Activated T-cell treated with anti-CD3 and anti-CD28 coated beads, Interleukin-2, amount 50 U/mL, for 4 hours (primary cell): ENCODE measurements at places on chromosomes 1 and 21. TPM values are rescaled to one million over a fixed set of nuclear protein-coding genes. Genes with fewer than 3 reads are reported as not detected.

GRCh38 chr1:233459968-233460367 lies 132.4 kb downstream of the MAP3K21 start:
- DNase-seq: no peak

GRCh38 chr1:174800876-174801275 lies 198.9 kb upstream of the CACYBP start:
- DNase-seq: no peak

DNA sequence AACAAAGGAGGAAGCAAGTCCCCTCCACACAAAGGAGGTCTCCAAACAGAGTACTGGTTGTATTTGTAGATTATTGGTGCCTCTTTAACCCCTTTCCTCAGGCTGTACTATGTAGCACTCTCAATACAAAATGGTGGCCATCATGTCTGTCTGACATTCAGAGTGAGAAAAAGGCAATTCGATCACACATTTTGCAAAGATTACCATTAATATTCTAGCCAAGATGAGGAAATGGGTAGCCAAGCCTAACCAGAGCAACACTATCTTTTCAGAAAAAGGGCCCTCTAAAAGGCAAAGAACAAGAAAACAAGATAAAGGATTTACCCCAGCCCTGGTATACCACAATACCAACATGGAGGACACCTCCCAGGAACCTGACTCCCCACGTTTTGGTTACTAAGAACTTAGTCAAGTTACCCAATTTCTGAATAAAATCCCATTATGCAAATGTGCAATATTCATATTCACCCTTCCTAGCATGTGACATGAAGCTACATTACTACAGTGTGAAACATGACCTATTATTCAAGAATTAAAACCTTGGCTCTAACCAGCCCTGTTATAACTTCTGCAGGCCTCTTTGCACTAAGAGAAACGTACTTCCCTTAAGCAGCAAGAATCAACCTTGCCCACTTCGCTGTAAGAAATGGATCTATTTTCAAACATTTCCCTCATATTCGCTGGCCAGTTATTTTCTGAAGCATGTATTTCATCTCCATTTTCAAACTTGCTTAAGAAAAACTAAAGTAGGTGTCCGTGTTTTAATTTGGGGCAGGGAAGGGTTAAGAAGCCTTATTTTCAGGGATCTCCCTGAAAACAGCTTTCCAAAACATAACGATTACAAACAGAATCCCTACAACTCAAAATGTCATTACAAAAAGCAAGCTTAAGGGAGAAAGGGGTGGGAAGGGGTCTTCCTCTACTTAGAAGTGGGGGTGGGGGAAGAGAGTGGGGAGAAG lies 2.1 kb downstream of the KDM5B start:
- no peak for DNase-seq

DNA sequence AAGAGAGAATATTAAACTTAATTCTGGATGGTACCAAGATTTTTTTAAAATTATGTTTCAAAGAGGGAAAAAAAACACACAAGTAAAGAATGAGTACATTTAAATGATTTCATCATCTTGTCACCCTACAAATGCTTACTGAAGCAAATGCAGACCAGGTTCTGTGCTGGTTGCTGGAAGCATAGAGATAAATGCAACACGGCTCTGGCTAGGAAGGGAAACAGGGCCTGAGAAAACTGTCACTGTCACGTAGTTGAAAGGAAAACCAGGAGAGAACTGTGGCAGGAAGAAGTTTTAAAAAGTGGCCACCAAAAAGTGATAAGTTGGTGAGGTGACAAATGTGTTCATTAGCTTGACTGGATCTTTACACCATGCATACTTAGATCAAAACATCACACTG lies 336.9 kb upstream of the NFIA start:
- no peak for DNase-seq

GRCh38 chr1:38068980-38069340 lies 22.4 kb upstream of the POU3F1 start:
- no peak for DNase-seq

- no peak for DNase-seq
Observed at GRCh38 chr1:14094611-14095400, 394.8 kb downstream of the PRDM2 start.

GRCh38 chr1:185789501-185790193 lies 55.5 kb downstream of the HMCN1 start:
- DNase-seq: no peak

DNA sequence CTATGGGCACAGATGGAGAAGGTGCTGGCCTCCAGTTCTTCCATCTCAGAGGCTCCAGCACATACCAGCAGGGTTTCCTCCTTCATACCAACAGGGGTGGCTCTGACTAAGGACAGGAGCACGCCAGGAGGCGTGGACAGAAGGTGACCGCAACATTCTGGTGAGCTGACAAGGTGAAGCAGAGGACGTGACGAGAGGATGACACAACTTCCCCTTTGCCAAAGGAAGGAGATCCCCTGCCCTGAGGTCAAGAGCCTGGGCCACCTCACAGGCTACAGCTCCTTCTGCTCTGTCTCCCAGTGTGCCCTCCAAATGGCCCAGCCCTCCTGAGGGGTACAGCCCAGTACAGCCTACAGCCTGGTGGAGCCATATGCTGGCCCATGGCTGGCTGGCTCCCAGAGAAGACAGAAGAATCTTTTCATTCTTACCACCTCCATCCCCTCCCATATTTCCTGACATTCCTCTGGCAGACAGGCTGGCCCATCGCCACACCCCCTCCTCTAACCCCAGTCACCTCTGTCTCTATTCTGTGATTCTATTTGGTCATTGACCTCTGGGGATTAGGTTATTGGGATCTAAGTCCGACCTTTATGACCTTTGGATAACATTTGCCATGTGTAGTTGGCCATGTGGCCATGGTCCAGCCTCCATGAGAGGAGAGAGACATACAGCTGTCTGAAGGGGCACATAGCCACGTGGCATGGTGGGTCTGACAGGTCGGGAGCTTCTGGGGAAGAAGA lies 5.1 kb upstream of the LAMB3 start:
- no peak for DNase-seq

Gene KPRP
- total RNA-seq: not detected

Gene NLRP3
- total RNA-seq: 5.4 TPM

Gene TRIM67
- not detected for total RNA-seq

Gene HSD17B7
- 18.0 TPM for total RNA-seq

Gene MYBPH
- not detected for total RNA-seq

Gene SLC30A10
- not detected for total RNA-seq

Gene CMPK1
- 107 TPM for total RNA-seq

Gene IL19
- not detected for total RNA-seq

Gene C1orf141
- total RNA-seq: not detected
